HFF-Myc (cell line): ENCODE measurements at places on chromosomes 16 and 17.

GRCh38 chr16:69064124-69064763, 41.2 kb upstream of the HAS3 start:
- DNase-seq, result no peak

DNA sequence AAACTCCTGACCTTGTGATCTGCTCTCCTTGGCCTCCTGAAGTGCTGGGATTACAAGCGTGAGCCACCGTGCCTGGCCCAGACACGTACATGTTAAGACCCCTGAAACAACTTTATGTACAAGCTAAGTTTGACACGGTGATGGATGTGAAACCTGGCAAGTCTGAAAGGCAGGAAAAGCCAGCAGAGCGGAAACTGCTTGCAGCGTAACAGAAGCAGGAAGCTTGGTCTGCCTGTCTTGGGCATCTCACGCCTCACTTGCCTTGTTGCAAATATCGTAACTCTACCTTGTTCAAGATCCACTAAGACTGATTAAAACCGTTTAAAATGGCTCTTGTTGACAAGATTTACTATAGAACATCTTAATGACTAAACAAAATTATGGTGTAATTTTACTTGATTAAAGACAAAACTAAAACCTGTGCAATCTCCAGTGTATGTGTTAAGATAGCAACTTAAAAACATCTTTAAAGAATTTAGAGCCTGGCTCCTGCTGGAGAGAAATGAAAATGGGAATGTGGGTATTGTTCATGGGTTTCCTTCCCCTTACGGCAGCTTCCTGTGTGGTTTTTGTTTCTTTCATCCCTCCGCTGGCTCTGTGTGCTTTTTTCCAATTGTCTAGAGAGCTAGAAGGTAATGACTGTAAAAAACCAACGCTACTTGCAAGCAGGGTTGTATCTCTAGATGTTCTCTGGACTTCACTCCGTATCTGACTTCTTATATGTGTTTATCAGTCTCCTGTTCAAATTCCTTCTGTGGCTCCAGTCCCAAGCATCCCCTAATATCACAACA, 477.6 kb downstream of the XYLT1 start:
- DNase-seq, result no peak

GRCh38 chr17:17500999-17501605, 4.9 kb upstream of the RASD1 start:
- no peak for DNase-seq

GRCh38 chr17:14304222-14304772, 3.4 kb downstream of the HS3ST3B1 start:
- DNase-seq, result no peak

- DNase-seq, result no peak
Measured at GRCh38 chr16:57993897-57994296, 6.6 kb downstream of the ZNF319 start.

GRCh38 chr16:11066261-11066870, 122.0 kb downstream of the CLEC16A start:
- no peak for DNase-seq

GRCh38 chr16:57372372-57373116, at the start of gene CX3CL1:
Gene CX3CL1, plus strand, starts transcription at chr16:57372490. Its CDS starts 79 bp downstream, at chr16:57372569.
- DNase-seq, result no peak

- peak; percentile 73 for DNase-seq
Measured at GRCh38 chr16:11105038-11105903, 150.7 kb downstream of the SOCS1 start.

GRCh38 chr17:48745381-48746275, 17.1 kb upstream of the HOXB13 start:
- no peak for DNase-seq

GRCh38 chr17:35596530-35597233, 9.6 kb downstream of the AP2B1 start:
- DNase-seq, result no peak
